ENCODE measurements at places on chromosomes 2 and 18.

GRCh38 chr2:54204476-54204875 is 51.6 kb downstream of the TSPYL6 start:
- DNase-seq = no peak

DNA sequence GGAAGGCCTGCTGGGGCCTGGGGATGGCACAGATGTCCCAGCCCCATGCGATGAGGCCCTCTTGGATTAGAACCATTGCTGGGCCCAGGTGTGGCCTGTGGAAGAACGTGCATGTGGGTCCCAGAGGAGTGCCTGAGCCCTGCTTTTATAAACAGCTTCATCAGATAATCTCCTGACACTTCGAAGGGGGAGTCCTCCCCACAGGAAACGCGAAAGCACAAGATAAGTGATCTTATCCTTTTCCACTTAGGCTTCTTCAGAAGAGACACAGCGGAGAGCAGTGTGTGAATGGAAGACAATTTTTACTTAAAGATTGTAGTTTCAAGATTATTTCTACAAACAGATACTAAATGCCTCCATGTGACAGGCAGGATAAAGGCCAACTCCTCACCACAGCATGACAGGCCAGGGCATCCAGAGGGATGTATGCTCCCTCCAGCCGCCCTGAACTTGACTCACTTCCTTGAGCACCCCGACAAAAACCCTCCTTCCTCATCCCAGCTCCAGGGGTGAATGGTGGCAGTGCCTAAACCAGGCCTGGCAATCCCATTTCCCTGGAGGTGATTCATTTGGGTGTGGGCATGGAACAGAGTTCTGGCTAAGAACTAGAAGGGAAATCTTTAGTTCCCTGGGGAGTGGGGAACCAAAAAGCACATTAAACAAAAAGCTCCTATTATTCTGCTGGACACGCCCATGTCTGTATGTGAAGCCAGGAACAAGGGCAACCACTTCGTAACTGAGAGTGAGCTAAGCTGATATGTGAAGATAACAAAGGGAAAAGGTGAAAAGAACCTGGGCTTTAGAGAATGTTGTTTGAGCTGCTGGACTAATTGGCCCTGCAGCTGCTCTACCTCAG is 56.2 kb upstream of the TMEM163 start:
- no peak for DNase-seq

GRCh38 chr2:159960414-159960813 is 102.0 kb downstream of the PLA2R1 start:
- DNase-seq = no peak

DNA sequence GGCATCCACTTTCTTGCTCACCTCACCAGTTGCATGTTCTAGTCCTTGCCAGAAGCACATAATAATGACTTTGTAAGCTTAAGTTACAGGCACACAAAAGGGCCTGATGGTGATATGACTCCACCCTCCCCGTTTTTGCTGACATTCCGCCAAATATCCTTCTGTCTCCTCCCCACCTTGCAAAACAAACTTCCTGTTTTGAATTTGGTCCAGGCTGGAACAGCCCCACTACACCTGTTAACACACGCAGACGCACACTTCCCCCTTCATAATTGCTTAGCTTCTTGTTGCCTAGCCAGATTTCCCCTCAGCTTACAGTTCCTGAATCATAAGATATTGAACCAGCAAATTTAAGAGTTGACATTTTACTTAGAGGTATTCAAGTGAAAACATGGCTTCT is at the start of gene MGAT5:
Gene MGAT5, plus strand, starts transcription at position 269 of the 400 bp plus-strand sequence. CDS start 332 bp downstream, outside the sequence.
- DNase-seq = no peak

DNA sequence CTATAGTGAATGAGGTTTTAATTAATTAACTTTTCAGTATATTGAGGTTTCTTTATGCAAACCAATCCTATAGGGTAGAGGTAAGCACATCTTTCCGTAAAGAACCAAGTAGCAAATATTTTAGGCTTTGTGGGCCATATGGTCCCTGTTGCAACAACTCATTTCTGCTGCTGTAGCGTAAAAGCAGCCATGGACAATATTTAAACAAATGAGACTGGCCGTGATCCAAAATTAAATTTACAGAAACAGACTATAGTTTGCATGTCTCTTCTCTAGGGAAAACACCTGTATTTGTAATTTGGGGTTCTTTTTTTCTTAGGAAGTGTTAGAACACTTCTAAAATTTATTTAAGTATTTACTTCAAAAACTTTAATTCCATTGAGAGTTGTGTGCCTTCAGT is 104.3 kb downstream of the KYNU start:
- no peak for DNase-seq

Data from Ammon's horn (tissue), 1 donor.